ENCODE measurements at places on chromosomes 11 and 22.

DNA sequence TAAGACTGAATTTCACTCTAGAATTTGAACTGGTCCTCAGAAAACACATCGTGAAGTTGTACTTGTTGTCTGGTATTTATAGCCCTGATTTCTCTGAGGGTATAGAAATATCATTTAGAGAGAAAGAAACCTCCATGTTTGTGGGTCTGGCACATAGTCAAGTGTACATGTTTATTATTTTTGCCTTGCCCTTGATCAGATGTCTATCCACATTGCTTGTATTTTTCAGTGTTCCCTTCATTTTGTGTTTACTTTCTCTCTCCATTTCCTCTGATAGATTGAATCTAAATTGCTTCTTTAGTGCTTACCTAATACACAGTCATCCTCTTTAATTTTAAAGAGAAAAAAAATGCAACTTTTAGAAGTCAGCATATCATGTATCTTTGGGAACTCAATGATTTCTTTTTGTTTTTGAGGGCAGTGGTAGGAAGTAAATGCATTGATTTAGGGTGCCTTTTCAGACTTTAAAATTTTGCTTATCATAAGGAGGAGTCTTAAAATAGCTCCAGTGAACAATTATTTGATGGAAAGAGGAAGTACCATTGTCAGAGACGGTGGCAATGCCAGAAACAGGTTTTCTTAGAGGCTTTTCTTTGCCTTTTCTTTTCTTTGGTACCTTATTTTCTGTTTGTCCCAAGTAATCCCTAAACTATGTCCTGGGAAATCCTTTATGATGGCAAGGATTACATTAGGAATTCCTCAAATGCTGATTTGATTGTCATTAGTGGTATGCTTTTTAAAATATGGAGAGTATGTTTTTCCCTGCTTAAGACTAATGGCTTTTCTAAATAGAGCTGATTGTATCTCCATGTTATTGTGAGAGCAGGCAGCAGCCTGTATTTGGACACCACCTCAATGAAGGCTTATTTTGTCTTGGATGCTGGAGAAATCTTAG lies 29.8 kb upstream of the TECTA start:
- no peak for DNase-seq

DNA sequence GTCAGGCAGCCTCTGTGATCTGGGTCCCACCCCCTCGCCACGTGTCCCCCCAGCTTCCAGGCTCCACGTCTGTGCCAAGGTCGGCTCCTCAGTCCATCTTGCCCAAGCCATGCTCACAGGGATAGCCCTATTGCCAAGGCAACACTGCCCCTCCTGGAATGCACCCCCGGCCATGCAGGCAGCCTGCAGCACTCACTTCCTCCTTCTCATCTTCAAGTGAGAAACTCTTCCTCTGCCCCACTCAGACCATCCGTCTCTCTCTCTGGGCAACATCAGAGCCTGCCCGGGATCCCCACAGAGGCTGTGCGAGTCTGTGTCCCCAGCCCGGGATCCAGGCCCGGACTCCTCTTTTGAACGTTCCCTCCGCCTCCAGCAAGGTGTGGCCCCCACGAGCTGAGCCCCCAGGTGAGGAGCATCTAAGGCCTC lies 852.3 kb downstream of the BRD1 start:
- no peak for DNase-seq

GRCh38 chr22:40651057-40651456 lies 14.5 kb upstream of the MRTFA start:
- DNase-seq = no peak

DNA sequence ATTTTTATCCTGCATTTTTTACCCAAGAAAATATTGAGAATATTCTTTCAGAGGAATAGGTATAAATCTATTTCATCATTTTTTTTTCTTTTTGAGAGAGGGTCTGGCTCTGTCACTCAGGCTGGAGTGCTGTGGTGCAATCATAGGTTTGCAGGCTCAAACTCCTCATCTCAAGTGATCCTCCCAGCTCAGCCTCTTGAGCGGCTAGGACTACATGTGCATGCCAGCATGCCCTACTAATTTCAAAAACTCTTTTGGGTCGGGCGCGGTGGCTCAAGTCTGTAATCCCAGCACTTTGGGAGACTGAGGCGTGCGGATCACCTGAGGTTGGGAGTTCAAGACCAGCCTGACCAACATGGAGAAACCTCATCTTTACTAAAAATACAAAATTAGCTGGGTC lies 20.3 kb upstream of the PTPRJ start:
- DNase-seq = no peak

DNA sequence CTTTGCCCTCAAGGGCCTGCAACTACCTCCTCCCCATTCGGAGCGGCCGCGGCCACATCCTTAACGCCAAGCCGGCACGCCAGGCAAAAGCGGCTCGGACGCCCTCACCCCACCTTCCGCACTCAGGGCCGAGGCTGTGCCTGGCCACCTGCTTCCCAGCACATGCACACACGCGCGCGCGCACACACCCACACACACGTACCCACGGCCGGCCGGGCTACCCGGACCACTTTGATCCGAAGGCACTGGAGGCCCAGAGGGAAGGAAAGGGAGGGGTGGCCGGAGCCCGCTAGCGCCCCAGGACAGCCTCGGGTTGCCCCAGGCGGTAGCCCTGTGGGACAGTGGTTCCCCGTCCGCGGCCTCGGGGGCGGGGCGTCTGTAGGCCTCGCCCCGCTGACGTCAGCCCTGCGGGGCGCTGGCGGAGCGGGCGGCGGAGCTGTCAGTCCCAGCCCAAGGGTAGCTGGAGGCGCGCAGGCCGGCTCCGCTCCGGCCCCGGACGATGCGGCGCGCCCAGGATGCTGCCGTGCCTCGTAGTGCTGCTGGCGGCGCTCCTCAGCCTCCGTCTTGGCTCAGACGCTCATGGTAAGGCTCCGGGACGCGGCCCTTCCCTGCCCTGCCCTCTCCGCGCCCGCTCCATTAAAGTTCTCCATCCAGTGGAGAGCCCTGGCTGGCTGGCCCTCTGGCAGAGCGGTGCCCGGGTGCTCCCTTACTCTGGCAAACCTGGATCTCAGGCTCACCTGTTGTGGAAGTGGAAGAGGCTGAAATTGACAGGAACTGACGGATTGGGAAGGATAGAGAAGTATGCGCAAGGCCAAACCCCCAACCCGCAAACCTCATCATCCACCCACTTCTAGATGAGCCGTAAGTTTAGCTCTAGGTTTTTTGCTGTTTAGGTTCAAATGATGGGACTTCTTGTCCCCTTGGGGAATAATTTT lies at the start of gene IL10RA:
IL10RA (plus strand) TSS at position 442 of the 935 bp plus-strand sequence; CDS start at position 516, 74 bp downstream.
- DNase-seq = peak; percentile 94
